ENCODE measurements at places on chromosomes 13 and 19.
A peak's percentile ranks its signal among the peaks of the same experiment; 100 is the strongest.

DNA sequence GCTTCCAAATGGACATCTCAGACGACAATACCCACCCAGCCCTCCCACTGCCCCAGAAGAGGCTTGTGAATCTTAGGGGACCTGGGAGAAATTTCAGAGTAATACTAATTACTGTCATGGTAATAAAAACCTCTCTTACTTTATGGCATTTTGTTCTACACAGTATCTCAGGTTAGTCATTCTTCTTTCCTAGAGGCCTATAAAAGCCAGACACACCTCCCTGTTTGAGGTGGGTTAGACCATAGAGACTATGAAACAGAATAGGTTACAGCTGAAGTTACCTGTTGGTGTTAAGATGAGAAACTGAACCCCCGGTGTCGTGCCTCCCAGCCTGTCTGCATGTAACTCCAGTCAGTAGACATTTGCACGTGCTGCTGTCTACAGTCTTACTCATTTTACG is 113.9 kb downstream of the SLC7A1 start:
- DNase-seq, result no peak

GRCh38 chr19:56403764-56404704 is at the start of gene ZNF583:
Gene ZNF583 (plus strand): TSS chr19:56404332. CDS start chr19:56407115, 2,783 bp downstream.
- peak; percentile 99 for DNase-seq

GRCh38 chr13:108034909-108035410 is 180.4 kb downstream of the LIG4 start:
- no peak for DNase-seq

DNA sequence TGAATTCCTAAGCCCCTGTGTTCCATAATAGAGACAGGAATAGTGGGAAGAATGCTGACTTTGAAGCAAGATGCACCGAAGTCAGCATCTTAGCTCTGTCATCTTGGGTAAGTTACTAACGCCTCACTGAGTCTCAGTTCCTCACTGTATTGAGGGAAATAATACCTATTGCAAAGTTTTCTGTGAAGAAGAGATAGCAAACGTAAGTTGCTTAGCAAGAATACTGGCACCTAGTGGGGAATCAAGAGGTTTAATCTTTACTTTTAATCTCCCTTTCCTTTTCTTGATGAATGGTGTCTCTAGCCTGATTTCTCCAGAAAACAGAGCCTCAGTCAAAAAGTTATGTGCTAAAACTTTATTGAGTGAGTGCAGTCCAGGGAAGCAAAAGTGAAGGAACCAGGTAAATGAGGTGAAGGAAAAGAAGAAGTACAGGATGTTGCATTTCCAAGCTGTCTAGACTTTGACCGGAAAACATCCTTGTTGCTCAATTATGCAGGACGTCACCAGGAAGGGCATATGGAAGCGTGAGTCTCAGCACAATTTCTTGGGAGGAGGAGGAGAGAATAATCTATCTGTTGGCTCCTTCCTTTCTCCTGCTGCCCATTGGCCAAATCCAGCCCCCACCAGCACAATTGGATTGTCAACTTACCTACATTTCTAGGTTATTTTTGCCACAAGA is 210.0 kb downstream of the B3GLCT start:
- DNase-seq, result peak; percentile 18

- no peak for DNase-seq
Measured at GRCh38 chr13:80835902-80836301, 495.0 kb upstream of the SPRY2 start.
